ENCODE measurements at places on chromosomes 1 and 21. TPM values are rescaled to one million over a fixed set of nuclear protein-coding genes. Genes with fewer than 3 reads are reported as not detected.
A peak's percentile ranks its signal among the peaks of the same experiment; 100 is the strongest.

DNA sequence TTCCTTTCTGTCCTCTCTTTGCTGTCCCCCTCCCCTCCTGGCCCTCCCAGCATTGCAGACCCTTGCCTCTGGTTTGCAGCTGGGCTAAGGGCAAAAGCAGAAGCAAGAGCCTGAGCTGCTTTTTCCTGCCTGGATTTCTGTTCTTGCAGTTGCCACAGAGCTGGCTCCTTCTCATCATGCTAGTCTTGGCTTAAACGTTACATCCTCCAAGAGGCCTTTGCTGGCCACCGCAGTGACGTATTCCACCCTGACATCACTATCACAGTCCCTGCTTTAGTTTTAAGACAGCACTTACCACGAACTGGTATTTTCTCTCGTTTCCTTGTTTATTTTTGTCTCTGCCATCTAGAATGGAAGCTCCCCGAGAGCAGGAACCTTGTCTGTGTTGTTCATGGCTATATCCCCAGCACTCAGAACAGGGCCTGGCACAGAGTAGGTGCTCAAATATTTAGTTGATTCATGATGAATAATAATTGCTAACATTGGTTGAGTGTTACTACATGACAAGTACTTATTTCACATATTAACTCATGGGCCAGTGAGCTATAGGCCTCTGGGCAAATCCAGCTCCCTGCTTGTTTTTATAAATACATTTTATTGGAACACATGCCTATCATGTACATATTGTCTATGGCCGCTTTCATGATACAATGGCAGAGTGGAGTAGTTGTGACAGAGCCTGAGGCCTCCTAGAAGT lies 13.2 kb upstream of the CSF1 start:
- DNase-seq = no peak

GRCh38 chr21:42080788-42081083 lies 9.6 kb downstream of the UMODL1 start:
- DNase-seq = peak; percentile 36

GRCh38 chr1:155167166-155168104 lies 5.7 kb downstream of the KRTCAP2 start:
- peak; percentile 72 for DNase-seq

DNA sequence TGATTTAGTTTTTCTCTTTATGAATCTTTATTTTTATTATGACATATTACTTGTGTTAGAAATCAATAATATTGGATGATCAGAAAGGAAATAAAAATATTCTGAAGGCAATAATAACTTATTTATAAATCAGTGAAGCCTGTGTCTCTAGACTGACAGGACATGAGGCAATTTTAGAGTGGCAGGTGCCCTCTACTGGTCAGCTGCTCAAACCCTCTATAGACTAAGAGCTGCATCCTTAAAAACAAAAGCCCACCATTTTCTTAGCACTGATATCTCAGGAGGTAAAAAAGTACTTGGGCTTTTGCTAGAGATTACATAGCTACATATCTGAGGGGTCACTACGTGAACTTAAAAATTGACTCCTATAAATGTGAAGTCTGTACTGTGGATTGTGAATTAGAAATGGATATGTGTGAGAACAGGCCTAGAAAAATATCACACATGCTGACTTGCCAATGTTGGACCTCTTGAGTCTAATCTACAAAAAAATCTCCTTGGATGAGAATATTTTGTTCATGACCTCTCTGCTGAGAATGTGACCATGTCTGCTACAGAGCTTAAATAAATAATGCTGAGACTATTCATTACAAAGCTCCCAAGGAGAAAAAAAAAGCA lies 597.9 kb upstream of the ADAMTS5 start:
- DNase-seq = peak; percentile 55

DNA sequence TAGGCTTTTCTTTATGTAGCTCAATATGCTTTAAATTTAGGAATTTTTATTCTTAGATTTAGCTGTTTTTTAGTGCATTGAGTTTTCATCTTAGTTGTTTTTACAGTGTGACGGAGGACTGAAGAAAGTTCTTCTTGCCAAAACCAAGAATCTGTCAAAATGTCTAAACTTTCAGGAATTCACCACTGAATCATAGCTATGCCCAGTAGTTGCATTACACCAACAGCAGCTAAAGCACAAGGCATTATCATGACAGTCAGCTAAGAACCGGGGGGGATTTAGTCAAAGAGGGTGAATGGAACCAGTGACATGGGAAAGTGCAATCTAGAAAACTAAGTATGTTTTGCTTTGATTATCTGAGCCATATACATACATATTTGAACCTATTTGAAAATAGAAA lies 6.5 kb upstream of the C1orf146 start:
- DNase-seq = no peak

DNA sequence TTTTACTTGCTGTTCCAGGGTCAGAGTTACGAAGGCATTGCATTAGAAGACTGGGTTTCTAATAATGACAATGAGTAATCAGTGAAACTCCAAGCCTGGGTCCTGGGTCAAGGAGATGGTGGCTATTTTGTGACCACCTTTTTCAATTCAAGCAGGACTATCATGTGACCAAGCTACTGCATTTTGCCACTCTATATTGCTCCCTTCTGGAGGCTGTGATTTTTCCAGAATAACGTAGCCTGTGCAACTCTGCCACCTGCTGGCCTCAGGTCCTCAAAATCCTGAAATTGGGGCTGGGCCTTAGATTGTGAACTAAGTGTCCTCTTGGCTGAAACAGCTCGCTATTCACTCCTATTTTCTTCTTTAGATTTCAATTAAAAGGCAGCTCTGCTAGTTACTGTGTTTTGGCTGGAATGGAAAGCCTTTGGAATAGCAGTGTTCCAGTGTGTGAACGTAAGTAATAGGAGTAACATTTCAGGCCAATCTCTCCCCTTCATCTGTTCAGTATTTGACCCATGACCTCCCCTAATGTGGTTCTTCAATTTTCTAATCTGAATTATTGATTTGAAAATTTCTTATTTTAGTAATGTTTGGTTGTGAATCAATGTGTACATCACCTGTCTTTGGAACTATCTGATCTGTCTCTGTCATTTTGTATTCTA lies 52.9 kb upstream of the CD46 start:
- peak; percentile 55 for DNase-seq

The CCDC27 gene
- not detected for total RNA-seq

The OR2L8 gene
- total RNA-seq = not detected

DNA sequence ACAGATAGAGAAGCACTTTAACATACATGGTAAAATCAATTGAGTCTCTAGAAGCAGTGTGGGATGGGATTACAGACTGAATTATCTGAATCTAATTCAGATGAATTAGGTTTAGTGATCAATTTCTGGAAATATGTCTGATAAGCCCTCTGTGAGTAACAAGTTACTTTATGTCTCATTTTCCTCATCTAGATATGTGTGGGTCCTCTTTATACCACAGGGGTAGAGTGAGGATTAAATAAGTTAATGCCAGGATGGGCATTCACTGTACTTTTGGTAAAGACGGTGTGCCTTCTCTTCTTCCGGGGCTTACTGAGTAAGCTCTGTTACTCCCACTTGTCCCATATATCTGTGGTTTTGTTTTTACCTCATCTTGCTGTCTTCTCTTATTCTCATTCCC lies 225.8 kb downstream of the RYR2 start:
- no peak for DNase-seq

The CYYR1 gene
- total RNA-seq = not detected

The SPRR2A gene
- not detected for total RNA-seq

DNA sequence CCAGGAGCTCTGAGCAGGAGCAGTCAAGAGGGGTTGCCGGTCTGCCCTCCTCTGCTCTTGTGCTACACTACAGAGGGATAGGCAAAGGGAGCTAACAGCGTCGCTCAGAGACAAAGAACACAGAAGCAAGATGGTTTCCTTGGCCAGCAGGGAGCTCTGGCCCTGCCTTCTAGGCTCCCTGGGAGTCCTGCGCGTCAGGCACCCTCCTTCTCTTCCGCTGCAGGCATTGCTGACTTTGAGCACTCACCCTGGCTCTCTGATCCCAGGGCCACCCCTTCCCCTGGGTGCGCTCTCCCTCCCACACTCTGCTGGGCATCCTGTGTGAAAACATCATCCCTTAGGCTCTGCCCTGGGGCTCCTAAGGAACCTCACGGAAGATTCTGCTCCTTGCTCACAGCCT lies 489 bp downstream of the TNNI1 start:
- DNase-seq = no peak

The ADGRL4 gene
- 0.49 TPM for total RNA-seq

The PLA2G5 gene
- total RNA-seq = not detected

The GBP2 gene
- total RNA-seq = 2.2 TPM

The THEM4 gene
- 22.9 TPM for total RNA-seq

DNA sequence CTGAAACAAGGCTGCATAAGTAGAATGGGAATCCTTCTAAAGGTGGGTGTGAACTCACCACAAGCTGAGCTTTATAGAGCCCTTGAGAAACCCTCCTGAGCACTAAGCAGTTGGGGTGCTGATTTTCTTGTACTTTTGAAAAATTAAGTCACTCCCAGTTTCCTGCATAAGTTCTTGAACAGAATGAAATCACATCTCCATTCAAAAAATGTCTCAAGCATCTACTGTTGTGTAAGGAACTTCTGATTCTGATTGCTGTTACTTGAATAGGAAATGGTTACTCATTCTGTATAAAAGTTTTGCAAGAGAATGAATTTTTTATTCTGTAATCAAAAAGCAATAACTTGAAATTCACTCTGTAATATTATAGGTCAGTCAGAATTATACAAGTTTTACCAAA lies 50.8 kb upstream of the WNT2B start:
- no peak for DNase-seq

GRCh38 chr1:244437086-244437468 lies 14.6 kb downstream of the ADSS2 start:
- no peak for DNase-seq

The CBR3 gene
- 17.8 TPM for total RNA-seq

DNA sequence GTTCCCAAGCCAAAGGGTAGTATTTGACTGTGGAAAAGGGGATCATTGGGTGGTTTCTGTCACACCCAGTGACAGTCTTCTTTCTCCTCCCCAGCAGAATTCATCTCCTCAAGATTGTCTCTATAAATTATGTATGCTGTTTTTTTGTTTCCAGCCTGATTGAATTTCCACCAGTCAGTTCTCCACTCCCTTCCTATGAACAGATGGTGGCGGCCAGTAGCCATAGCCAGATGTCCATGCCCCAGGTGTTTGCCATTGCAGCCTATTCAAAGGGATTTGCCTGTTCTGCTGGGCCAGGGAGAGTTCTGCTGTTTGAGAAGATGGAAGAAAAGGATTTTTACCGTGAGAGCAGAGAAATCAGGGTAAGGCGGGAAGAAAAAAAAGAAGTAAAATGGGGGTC lies 12.9 kb downstream of the CFAP57 start:
- DNase-seq = no peak

GRCh38 chr1:162284206-162284955 lies 92.3 kb downstream of the SPATA46 start:
- no peak for DNase-seq

DNA sequence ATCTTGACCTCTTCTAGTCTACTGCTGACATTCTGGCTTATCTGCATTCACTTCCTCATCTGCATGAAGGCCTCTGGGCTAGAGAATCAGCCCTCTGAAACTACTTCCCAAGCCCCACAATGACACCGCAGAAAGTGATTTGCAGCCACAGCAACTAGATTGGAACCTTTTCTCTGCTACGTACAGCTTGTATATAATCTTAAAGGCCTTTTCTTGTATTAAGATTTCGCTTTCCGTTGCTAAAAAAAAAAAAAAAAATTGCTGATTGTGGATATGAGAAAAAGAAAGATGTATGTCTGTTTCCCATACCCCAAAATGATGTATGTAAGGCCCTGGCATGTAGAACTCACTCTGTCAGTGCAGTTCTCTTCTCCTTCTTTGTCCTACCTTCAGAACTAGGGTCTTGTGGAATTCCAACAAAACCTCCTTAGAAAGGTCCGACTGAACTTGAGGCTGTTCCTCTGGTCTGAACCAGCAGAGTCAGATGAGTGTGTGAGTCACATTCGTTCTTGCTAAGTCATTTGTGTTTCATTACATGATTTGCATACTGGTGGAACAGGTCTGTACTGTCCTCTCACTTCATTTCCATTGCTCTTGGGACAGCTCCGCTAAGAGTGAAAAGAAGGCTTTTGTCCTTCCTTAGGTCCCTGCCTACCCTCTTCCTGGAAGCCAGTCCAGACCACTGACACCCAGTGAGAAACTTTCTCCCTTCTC lies 62.7 kb downstream of the PLPP3 start:
- DNase-seq = no peak

- no peak for DNase-seq
These were observed 4.4 kb downstream of the KCNN3 start for GRCh38 chr1:154865442-154866256.

The TPR gene
- total RNA-seq = 40.3 TPM

- no peak for DNase-seq
These were observed 13.0 kb upstream of the AHCYL1 start for GRCh38 chr1:109971559-109971958.

Data from MG63 (cell line).